GM23338 (cell line): ENCODE measurements at places on chromosomes 11 and 22.
A peak's percentile ranks its signal among the peaks of the same experiment; 100 is the strongest.

DNA sequence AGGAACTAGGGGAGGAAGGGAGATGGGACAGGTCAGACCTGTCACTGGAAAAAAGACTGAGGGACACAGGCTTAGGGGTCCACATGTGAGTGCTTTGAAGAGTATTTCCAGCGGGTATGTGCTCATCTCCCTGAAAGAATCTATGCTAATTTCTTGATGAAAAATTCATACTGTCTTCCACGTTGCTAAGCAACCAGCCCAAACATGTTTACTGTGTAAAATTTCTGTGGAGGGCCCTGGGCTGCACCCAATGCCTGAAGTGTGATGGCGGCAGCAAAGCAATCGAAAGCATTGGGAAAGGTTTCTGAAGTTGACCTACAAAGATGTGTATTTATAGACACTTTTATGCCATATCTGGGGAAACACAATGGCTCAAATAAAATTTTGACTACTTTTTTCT, 7.4 kb downstream of the SYT13 start:
- DNase-seq: no peak

DNA sequence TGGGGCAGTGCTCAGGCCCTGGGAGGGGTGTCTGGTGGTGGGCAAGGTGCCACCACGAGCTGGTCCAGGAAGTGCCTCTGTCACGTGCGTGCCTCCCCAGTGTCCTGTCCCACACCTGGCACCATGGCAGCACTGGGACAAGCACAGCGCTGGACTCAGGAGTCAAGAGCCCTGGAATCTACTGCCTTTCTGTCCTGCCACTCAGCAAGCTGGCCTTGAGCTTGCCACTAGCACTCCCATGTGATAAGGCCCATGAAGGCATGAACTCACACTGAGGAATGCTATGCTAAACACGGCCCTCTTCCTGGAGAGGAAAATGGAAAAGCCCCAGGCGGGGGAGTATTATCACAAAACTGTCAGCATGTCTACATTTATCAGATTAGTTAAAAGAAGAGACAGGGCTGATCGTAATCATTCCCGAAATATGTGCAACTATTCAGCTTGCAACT, 50.7 kb upstream of the SLC35C1 start:
- DNase-seq: peak; percentile 11

DNA sequence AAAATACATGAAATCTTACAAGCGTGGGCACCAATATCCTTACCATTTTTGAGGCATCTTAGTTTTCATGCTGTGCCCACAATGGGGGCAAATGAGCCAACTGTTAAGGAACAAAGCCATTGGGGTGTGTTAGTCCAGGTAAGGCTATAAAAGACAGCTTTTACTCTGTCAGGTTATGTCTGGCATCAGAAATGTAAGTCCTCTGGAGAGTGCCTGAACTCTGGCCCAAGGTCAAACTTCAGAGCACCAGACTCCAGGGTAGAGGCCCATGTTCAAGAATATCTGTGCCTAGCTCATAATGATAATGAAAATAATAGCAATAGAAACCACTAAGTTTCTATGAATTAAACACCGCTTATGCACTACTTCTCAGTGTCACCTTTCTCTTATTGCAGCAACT, 105.5 kb downstream of the CSNK2A3 start:
- no peak for DNase-seq

DNA sequence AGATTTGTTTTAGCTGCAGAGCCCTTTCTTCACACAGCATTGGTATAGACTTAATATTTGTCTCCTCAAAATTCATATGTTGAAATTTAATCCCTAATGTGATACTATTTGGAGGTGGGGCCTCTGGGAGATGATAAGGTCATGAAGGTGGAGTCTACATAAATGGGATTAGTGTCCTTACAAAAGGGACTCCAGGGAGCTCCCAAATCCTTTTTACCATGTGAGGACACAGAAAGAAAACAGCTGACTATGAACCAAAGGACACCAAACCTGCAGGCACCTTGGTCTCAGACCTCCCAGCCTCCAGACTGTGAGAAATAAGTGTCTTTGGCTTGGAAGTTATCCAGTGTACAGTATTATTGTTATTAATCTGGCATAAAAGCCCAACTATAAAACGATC, 10.2 kb downstream of the SLC35F2 start:
- no peak for DNase-seq

DNA sequence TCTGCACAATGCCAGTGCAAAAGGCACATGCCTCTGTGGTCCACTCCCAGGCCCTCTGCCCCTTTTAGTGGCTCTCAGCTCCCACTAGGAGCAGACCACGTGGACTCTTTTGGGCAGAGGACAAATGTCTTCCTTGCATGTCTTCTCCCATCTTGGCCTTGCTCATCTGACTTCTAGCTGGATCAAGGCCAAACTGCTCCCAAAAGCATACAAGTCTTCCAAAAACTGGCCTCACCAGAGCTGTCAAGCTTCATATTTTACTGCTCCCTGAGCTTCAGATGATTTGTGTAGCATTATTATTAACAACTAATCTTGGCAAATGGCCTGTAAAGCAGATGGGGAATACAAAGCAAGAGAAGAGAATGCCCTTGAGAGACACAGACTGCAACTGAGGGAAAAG, 6.9 kb downstream of the SMPD1 start:
- DNase-seq: no peak

GRCh38 chr22:31367426-31367825, 21.3 kb upstream of the PATZ1 start:
- no peak for DNase-seq

DNA sequence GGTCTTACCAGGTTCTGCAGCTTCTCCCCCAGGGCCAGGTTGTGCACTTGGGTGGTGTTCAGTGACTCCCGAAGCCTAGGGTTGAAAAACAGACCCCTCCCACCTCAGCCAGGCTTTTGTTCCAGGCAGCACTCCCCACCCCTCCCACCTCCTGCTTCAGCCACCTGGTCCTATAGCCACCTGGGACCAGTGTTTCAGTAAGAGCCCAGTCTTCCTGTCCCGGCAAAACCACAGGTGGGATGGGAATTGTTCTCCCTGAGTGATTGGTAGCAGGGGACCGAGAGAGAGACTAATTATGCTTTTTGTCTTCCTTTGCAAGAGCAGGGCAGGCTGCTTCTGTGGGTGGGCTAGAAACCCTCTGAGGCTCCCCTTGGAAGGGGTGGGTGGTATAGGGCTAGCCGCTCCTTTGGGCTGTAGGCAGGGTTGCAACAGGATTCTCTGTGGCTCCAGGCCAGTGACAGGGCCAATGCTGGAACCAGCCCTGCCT, 8.5 kb upstream of the NAALADL1 start:
- peak; percentile 77 for DNase-seq

GRCh38 chr22:46002757-46003270, 25.9 kb upstream of the WNT7B start:
- DNase-seq: no peak

- DNase-seq: no peak
These were observed 48.7 kb upstream of the ARFGAP3 start for GRCh38 chr22:42905702-42906183.

DNA sequence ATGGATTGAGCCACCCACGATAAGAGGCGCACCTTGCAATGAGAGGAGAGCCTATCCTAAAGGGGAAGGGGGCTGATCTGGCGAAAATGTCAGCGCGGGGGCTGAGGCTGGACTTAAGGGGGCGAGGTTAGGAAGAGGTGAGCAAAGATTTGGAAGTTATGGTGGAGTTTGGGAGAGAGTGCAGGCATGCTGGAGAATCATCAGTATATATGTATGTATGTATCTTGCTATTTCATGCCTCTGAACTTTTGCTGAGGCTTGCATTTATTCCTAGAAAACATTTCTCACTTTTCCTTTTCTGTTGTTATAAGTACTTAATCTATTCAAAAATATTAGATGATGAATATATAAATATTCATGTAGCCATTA, 17.2 kb upstream of the THRSP start:
- DNase-seq: no peak

DNA sequence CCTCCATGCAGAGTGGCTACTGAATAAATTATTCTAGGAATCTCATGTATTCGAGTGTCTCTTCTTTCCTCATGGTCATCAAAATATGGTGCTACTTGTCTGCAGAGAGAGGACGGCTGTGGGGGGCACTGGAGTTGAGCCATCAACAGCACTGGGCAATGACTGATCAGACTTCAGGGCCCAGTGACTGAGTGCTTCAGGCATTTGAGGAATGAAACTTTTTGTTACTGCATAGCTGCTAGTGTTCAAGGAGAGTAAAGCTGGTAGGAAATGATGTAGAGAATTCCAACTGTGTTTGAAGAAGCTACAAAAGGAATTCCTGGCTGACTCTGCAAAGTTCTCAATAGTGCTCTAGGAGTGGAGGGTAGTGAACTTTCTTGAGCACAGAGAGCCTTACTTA, 277.7 kb downstream of the CADM1 start:
- DNase-seq: peak; percentile 91

DNA sequence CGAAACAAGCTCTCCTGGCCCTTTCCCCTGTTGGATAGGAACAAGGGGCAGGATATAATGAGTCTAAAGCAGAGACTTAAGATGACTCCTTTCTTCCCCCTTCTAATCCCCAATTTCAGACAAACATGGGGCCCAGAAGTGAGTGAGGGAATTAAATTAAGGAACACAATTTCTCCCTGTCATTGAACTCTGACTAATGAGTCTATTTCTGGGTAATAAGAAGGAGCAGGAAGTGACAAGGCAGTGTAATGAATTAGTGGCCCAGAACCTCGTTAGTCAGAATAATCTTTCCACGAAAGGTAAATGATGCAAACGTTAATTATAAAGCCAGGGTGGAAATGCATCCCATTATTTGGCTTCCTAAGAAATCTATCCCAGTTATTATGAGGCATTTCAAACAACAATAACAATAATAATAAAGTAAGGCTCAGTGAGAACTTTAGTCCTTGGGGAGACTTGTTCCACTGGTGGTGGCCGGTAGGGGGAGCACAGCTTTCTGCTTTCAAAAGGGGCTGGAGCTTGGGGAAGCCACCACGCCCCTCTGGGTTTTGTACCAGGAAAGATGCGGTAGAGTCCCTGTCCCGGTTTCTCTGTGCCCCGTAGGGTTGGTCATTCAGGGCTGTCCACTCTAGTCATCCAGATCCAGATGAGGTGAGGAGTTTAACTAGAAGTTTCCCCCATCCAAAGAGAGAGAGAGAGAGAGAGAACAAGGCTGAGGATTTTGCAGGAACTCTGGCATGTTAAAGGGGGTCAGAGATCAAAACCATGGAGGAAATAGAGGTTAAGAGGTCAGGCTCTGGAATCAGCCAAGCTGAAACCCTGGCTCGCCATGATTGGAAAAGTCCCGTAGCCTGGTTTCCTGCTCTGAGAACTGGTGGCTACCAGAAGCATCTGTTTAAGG, 298.3 kb downstream of the NTM start:
- peak; percentile 92 for DNase-seq

- DNase-seq: no peak
These were observed 108.8 kb downstream of the TENM4 start for GRCh38 chr11:79332017-79332416.

DNA sequence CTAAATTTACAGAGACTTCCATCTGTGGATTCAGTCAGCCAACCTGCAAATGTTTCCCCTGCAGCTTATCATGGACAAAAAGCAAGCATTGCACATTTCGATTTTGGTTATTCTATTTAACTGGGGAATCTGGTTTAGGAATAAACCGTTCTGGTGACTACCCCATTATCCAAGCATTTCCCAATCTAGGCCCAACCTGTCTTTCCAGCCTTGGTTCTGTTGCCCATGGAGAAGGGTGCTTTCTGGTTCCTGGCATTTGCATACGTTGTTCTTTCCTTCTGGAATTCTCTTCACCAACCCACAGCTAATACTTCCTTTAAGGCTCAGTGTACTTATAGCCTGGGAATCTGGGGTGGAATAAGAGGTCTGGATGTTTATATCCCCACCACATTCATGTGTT, 1.4 kb upstream of the TMEM123 start:
- DNase-seq: no peak

DNA sequence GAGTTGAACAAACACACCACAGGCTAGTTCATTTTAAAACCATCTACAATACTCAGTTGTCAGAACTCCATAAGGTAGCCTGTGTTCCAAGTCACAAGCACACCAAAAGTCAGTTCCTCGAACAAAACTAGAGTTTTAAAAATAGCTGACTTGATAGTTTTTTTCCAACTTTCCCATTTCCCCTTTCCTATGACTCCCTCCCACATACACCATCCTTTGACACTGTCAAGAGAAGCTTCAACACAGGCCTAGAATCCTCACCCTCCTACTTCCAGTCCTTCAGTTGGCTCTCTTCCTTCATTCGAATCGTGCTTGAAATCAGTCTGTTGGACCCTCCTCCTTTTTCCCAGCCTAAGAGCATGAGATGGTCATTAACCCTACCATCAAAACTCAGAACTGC, 105.7 kb upstream of the AKIP1 start:
- no peak for DNase-seq

GRCh38 chr11:117930668-117931330, 1.6 kb upstream of the TMPRSS13 start:
- DNase-seq: no peak

- DNase-seq: no peak
These were observed 352.9 kb upstream of the DDI1 start for GRCh38 chr11:103683576-103683975.

- peak; percentile 43 for DNase-seq
These were observed 61.1 kb downstream of the NFAM1 start for GRCh38 chr22:42371099-42371498.

DNA sequence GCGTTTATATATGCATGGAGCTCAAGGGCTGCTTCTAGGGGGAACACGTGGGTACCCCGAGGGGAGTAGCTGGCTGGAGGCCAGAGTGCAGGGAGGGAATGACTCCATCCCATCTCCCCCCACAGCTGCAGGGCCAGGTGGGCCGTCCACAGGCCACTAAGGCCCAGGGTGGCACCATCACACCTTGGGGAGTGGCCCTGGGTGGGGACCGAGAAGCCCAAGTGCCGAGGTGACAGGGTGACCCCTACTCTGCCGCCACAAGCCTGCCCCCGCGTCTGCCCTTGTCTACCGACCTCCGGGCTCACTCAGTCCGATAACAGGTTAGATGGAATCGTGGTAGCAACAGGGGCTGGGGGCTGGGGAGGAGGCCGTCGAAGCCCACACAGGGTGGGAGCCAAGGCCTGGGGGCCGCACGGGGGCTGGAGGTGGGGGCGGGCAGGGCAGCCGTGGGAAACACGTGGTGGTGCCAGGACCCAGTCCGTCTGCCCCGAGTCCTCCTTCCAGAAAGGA, 125.7 kb downstream of the KCNQ1OT1 start:
- DNase-seq: no peak

DNA sequence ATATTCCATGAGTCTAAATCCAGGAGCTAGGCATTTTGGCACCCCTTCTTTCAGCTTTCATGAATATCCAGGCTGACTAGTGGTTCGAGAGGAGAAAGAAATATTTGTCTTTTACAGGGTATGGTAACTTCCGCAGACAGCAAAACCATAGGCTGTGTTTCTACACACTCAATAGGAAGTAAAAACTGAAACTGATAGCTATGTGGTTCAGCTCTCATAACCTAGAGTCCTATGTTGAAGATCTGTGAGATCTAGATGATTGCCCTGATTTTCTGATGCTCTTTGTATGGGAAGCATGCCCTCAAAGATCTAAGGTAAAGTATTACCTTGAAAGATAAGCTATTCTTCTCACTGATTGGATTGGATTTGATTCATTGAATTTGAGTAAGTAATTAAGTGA, 118.3 kb downstream of the CD44 start:
- DNase-seq: no peak

- DNase-seq: no peak
These were observed 1.4 kb downstream of the HPS4 start for GRCh38 chr22:26482161-26482560.

- DNase-seq: no peak
These were observed 92.0 kb downstream of the CEP164 start for GRCh38 chr11:117419482-117420142.
